ENCODE measurements at places on chromosomes 16 and 17. TPM values are rescaled to one million over a fixed set of nuclear protein-coding genes. Genes with fewer than 3 reads are reported as not detected.

DNA sequence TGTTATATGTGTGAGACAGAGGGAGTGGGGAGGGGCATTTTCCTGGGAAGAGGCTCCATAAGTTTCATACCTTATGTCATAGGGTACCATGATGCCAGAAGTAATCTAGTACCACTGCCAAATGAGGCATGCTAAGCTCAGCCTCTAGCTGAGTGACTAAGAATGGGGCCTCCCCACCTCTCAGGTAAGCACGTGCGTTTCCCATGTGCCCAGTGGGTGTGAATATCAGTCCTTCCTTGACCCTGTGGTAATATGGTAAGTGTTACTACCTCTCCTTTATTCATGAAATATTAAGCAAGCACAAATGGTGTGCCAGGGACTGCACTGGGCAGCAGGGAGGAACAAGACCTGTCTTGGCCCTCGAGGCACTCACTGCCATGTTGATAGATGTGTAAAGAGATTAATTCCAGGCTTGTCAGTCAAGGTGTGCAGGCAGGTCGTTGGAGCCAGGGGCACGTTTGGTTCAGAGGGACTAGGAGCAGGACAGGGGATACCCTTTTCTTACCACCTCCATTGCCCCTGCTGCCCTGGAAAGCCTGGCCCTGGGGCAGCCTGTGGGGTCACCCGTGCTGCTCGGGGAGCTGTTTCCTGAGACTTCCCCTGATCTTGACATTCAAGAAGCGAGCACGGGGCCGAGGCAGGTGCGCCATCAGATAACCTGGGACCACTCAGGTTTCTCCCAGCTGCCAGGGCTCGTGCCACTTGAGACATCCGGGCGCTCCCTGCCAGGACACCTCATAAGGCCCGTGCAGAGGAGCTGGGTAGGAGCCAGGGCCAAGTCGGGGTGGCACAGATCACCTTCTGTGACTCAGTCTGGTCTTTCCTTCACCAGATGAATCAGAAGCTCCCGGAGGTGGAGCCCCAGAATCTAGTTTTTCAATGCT, 8.8 kb downstream of the RSAD1 start:
- no peak for DNase-seq
- no peak overlapping the region for H3K4me3 ChIP-seq
- H3K4me1 ChIP-seq = no peaks in the 10 kb centered on the region

The KIF19 gene
- total RNA-seq = 0.63 TPM

- no peak overlapping the region for H3K27ac ChIP-seq
- peak; percentile 61 for DNase-seq
- H3K4me3 ChIP-seq = no peak overlapping the region
- no peaks in the 10 kb centered on the region for H3K36me3 ChIP-seq
Observed at GRCh38 chr16:29848420-29849297, 14.4 kb downstream of the CDIPT start.

DNA sequence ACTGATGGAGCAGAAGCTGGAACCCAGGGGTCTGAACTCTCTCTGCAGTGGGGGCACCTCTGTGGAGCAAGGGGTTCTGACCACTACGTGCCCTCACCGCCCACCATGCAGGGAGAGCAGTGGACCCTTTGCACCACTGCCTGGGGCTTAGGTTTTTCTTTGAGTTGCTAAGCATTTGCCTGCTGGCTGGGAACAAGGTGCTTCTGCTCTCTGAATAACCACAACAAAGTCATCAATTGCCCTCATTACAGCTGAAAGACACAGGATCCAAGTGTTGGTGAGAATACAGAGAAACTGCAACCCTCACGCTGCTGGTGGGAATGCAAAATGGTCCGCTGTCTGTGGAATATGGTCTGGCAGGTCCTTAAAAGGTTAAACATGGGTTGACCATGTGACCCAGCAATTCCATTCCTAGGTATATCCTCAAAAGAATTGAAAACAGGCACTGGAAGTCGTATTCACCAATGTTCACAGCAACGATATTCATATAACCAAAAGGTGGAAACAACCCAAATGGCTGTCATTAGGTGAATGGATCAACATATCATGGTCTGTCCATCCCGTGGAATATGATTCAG, 22.8 kb downstream of the NLRC3 start:
- H3K4me3 ChIP-seq = no peak overlapping the region
- no peaks in the 10 kb centered on the region for H3K36me3 ChIP-seq
- DNase-seq = no peak
- peaks cover 5% of the 10 kb centered on the region for H3K4me1 ChIP-seq

GRCh38 chr17:37365589-37365988, 10.2 kb upstream of the C17orf78 start:
- H3K27ac ChIP-seq = no peak overlapping the region
- peaks cover 8% of the 10 kb centered on the region for H3K36me3 ChIP-seq
- H3K27me3 ChIP-seq = no peaks in the 10 kb centered on the region
- H3K4me1 ChIP-seq = peaks cover 13% of the 10 kb centered on the region

DNA sequence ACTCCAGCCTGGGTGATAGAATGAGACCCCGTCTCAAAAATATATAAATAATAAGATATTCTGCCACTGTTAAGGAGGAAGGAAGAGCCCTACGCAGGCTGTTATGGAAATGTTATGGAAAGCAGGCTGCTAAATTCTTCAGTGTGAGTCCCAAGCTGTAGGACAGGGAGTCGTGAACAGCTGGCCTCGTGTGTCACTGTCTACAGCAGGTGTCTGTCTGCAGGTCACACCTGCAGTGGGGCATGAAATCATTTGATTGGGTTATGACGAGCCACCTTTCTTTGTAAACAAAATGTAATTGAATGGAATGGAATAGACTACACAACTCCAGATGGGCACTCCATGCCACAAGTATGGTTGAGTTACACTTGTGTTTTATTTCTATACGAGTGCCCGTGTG, 15.6 kb upstream of the LITAF start:
- no peak overlapping the region for H3K4me3 ChIP-seq
- peaks cover 19% of the 10 kb centered on the region for H3K4me1 ChIP-seq
- DNase-seq = no peak
- no peaks in the 10 kb centered on the region for H3K27me3 ChIP-seq
- H3K36me3 ChIP-seq = no peaks in the 10 kb centered on the region

DNA sequence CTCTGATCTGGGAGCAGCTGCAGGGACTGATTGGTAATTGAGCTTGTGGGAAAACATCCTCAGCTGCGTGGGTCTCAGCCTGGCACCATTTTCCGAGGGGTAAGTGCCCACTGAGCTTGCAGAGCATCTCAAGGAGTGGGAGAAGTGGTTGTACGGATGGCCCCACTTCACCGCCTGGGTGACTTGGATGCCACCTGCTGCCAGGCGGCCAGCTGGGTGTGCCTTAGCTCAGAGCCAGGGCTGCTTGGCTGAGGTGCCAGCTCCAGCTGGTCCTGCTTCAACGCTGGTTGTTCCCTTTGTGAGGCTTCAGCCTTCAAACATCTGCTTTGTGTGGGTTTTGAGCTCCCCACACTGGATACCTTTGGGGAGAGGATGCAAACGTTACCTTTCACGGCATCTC, 482.7 kb upstream of the EEF2KMT start:
- H3K4me1 ChIP-seq = no peaks in the 10 kb centered on the region
- no peak overlapping the region for H3K4me3 ChIP-seq
- no peak overlapping the region for H3K27ac ChIP-seq
- no peaks in the 10 kb centered on the region for H3K36me3 ChIP-seq

DNA sequence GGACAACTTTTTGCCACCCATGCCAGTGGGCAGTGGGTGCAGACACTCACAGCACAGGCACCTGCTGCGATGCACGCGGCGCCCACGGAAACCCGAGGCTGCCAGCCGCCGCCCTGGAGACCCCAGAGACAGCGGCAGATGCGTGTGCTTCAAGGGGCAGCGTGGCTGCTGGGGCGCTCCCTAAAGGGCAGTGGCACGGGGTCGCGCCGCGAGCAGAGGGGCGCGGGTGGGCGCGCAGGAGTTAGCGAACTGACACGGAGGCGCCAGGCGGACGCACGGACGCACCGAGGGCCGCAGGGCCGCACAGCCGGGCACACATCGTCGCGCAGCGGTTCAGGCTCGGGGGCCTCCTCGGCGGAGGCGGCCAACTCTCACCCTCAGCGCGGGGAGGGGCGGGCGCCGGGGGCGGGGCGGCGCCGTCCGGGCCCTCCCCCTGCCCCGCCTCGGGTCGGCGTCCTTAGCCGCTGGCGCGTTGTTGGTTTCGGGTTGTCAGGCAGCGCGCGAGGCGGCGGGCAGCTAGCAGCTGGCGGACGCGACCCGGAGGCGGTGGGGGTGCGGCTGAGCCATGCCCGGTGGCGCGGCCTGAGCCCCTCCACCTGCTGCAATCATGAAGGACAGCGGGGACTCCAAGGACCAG, at the start of gene KIF19:
Gene KIF19 (plus strand): TSS at position 484 of the 637 bp plus-strand sequence. CDS start 124 bp downstream, at position 608.
- H3K4me3 ChIP-seq = peak within 1 kb of the TSS; percentile 57
- peaks cover 45% of the 10 kb centered on the region for H3K27me3 ChIP-seq
- peaks cover 14% of the 10 kb centered on the region for H3K4me1 ChIP-seq

The FAM171A2 gene
- total RNA-seq = 50.6 TPM

- peaks cover 12% of the 10 kb centered on the region for H3K4me1 ChIP-seq
- peaks cover 9% of the 10 kb centered on the region for H3K27me3 ChIP-seq
- H3K4me3 ChIP-seq = peak overlapping the region; percentile 54
Observed at GRCh38 chr16:48622456-48623303, 12.7 kb upstream of the N4BP1 start.

The CCL3 gene
- total RNA-seq = not detected

DNA sequence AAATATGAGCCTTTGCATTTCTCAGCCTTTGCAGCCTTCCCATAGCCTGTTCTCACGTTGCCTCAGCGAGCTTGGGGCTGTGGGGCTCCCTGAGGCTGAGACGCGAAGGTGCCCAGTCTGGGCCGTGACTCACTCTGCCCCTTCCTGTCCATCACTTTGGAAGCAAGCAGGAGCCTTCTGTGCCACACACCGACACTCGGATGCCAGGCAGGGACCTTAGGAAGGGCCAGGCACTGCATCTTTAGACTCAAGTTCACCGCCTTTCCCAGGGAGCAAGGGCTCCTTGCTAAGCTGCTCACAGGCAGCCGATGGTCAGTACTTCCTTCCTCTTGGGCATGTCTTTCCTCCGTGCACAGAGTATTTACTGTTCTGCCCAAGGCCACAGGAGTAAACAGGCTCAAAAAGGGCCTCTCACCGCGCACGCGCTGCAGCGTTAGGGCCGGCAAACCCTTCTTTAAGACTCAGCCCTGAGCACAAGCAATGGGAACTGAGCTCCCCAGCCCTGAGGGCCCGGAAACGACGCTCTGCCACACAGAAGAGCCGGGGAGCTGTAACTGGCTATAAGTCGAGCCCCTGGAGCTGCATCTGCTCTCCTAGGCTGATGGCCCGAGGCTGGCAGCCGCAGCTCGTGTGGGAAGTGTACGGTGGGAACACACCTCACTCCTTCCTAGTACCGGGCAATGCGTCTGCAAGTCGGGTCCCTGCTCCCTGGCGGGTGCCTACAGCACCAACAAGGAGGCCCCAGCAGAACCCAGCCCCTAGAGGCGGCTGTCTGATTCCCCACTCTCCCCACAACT, 7.2 kb downstream of the TIMM22 start:
- H3K27ac ChIP-seq = no peak overlapping the region
- H3K27me3 ChIP-seq = no peaks in the 10 kb centered on the region
- peaks cover 2% of the 10 kb centered on the region for H3K4me1 ChIP-seq

DNA sequence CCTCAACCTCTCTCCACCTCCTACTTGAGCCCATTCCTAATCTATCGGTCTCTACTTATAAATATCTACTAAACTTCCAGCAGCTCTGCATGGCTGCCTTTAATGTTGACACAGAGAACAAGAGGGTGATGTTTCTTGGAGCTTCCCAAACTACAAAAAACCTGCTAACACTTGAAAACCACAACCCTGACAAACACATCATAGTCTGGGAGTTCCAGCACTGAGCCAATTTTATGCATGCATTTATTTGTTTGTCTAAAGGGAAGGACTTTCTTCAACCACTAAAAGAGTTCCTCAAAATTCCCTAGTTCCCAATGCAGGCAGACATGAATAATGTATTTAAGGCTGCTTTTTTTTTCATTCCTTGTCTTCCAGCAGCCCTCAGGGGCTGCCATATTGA, 331.8 kb upstream of the XYLT1 start:
- H3K36me3 ChIP-seq = no peaks in the 10 kb centered on the region
- H3K27ac ChIP-seq = no peak overlapping the region
- no peak overlapping the region for H3K4me3 ChIP-seq
- no peak for DNase-seq
- H3K27me3 ChIP-seq = peaks cover 17% of the 10 kb centered on the region

DNA sequence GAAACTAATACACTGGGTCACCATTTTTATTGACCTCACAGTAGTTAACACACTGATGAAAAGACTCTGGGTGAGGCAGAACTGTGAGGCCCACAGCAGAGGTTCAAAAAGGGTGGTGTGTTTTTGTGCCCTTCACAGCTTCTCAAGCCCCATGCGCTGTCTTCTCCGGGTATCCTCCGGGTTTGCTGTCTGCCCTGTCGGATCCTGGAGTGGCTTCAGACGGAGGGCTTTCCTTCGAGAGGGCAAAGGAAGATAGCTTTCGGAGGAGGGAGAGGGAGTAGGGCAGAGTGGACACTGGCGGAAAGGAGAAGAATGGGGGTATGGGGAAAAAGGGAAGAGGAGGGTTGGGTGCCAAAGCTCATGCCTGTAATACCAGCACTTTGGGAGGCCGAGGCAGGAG, 80.8 kb downstream of the CYLD start:
- DNase-seq = no peak
- H3K4me3 ChIP-seq = no peak overlapping the region
- no peaks in the 10 kb centered on the region for H3K4me1 ChIP-seq
- no peaks in the 10 kb centered on the region for H3K27me3 ChIP-seq
- peaks cover 2% of the 10 kb centered on the region for H3K36me3 ChIP-seq
- H3K27ac ChIP-seq = no peak overlapping the region

The ARRB2 gene
- total RNA-seq = 73.4 TPM

GRCh38 chr17:57337390-57337789, 81.1 kb downstream of the MSI2 start:
- DNase-seq = no peak
- peak overlapping the region; percentile 75 for H3K27ac ChIP-seq
- peaks cover 59% of the 10 kb centered on the region for H3K4me1 ChIP-seq
- H3K4me3 ChIP-seq = peak overlapping the region; percentile 38
- no peaks in the 10 kb centered on the region for H3K27me3 ChIP-seq
- H3K36me3 ChIP-seq = peaks cover 16% of the 10 kb centered on the region

The SLFN12L gene
- not detected for total RNA-seq

- no peaks in the 10 kb centered on the region for H3K27me3 ChIP-seq
- peaks cover 4% of the 10 kb centered on the region for H3K36me3 ChIP-seq
- DNase-seq = no peak
- no peak overlapping the region for H3K4me3 ChIP-seq
Observed at GRCh38 chr16:866252-866896, 65.8 kb upstream of the GNG13 start.

DNA sequence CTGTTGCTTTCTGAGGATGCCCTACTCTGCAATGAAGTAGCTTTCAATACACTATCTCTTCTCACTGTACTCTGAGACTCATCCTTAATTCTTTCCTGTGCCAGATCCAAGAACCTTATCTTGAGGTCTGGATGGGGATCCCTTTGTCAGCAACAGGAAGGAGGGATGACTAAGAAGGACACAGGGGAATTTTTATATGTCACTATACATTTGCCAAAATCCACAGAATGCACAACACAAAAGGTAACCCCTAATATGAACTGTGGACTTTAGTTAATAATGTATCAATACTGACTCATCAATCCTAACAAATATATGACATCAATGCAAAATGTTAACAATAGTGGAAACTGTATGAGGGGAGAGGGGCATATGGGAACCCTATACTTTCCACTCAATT, 4.7 kb upstream of the RBBP6 start:
- peaks cover 2% of the 10 kb centered on the region for H3K36me3 ChIP-seq
- no peak overlapping the region for H3K4me3 ChIP-seq
- H3K27me3 ChIP-seq = no peaks in the 10 kb centered on the region
- peaks cover 4% of the 10 kb centered on the region for H3K4me1 ChIP-seq

- H3K27me3 ChIP-seq = no peaks in the 10 kb centered on the region
- H3K4me3 ChIP-seq = no peak overlapping the region
- DNase-seq = no peak
- H3K36me3 ChIP-seq = peaks cover 3% of the 10 kb centered on the region
- H3K4me1 ChIP-seq = peaks cover 9% of the 10 kb centered on the region
- H3K27ac ChIP-seq = no peak overlapping the region
Observed at GRCh38 chr17:9470171-9470570, 105.4 kb downstream of the STX8 start.

The OR1A1 gene
- total RNA-seq = not detected
